ENCODE measurements at places on chromosomes 12 and 14. TPM values are rescaled to one million over a fixed set of nuclear protein-coding genes. Genes with fewer than 3 reads are reported as not detected.

Gene CMA1
- total RNA-seq = not detected

Gene ARHGDIB
- 4.0 TPM for total RNA-seq

Gene SLC10A1
- total RNA-seq = not detected

Gene KCNA1
- total RNA-seq = not detected

Gene ST8SIA1
- under 0.01 TPM for total RNA-seq

Gene KRT3
- not detected for total RNA-seq

Gene CEBPE
- not detected for total RNA-seq

Gene PLEKHA5
- total RNA-seq = 16.9 TPM

Gene KRT78
- not detected for total RNA-seq

Gene RDH11
- 114 TPM for total RNA-seq

Gene LRFN5
- total RNA-seq = 14.7 TPM

Gene TBC1D30
- total RNA-seq = 0.39 TPM

Gene ESR2
- total RNA-seq = 0.40 TPM

Gene TPPP2
- not detected for total RNA-seq

Gene YLPM1
- total RNA-seq = 32.3 TPM

Gene SLC6A15
- 12.5 TPM for total RNA-seq

Gene STXBP6
- total RNA-seq = 5.0 TPM

Gene KRT2
- total RNA-seq = not detected

Gene PLEKHH1
- total RNA-seq = 0.26 TPM

Gene KLRB1
- not detected for total RNA-seq

Gene DYNLL1
- 244 TPM for total RNA-seq

Gene MYO1H
- not detected for total RNA-seq

Gene ZFHX2
- 0.39 TPM for total RNA-seq

Gene USP30
- 11.1 TPM for total RNA-seq

Gene PTCSC3
- not detected for total RNA-seq

Gene CELA1
- not detected for total RNA-seq

Gene CRACR2A
- 4.5 TPM for total RNA-seq

Gene TCL1B
- not detected for total RNA-seq

Gene GLIPR1L1
- not detected for total RNA-seq

Gene ETFRF1
- 13.4 TPM for total RNA-seq

Gene GPR68
- under 0.01 TPM for total RNA-seq

Gene IGF1
- 0.13 TPM for total RNA-seq

Gene NID2
- 178 TPM for total RNA-seq

Gene TTC6
- total RNA-seq = not detected

Gene TMEM120B
- total RNA-seq = 10.7 TPM

Gene ASCL1
- total RNA-seq = not detected

Gene FAR2
- total RNA-seq = 2.6 TPM

Gene SLCO1B1
- total RNA-seq = not detected

Gene FOXA1
- 2.1 TPM for total RNA-seq

Gene CFL2
- 54.9 TPM for total RNA-seq

Gene PROX2
- not detected for total RNA-seq

Gene PPP4R4
- 8.5 TPM for total RNA-seq

Gene AQP6
- not detected for total RNA-seq

Gene CAPRIN2
- 13.1 TPM for total RNA-seq

Gene ARHGAP9
- total RNA-seq = 2.2 TPM

Gene TROAP
- 16.7 TPM for total RNA-seq

Gene PUS7L
- total RNA-seq = 9.3 TPM

Gene KRT6A
- total RNA-seq = 20.6 TPM

Gene OR4N5
- not detected for total RNA-seq

Gene WNT5B
- 8.6 TPM for total RNA-seq

Gene CATSPERB
- total RNA-seq = not detected
